Left forelimb (tissue), 1 donor: ENCODE measurements at places on chromosomes 5 and 9.

DNA sequence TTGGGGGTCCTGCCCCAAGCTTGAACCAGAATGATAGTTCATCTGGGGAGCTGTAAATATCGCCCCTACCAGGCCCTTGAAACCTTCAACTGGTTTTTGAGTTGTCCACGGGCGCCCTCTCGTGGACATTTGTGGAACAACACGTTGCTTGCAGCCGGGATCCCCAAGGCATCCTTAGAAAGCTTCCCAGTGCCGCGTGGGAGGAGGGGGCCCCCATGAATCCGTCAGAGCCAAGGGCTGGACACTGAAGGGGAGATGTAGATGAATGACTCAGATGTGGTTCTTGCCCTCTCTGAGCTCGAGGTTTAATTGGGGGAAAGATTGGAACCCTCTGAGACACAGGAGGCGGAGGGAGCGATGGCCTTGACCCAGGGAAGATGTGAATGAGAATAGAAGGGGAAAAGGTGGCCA, 31.8 kb upstream of the ORM1 start:
- peak; percentile 85 for DNase-seq

DNA sequence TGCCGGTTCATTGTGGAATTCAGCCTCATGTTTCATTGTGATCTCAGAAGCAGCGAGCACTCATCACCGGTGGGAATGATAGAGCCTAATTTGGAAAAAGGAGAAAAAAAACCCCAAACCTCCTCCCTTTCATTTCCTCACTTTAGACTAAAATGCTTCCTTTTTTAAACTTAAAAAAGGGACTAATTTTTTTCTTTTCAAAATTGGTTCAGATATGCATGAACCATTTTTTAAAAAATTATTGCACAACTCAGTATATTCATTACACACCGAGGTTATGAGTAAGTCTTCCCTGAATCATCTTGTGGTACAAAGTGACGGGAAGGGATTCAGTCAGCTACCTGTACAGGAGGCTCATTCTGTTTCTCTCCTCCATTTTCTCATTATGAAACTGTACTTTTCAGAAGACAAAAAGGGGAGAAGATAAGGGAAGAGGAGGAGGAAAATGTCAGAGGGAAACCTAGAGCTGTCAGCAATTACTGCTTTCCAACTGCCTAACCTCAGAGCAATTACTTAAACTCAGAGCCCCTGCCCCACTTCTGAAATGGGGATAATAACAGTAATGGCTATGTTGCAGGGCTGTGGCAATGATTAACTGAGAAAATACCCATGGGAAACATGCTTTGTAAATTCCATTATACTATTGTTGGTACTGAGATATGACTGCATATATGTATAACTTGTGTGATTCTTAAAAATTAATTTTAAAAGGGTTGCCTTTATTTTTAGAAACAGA, 24.0 kb downstream of the GALNT10 start:
- DNase-seq = no peak

DNA sequence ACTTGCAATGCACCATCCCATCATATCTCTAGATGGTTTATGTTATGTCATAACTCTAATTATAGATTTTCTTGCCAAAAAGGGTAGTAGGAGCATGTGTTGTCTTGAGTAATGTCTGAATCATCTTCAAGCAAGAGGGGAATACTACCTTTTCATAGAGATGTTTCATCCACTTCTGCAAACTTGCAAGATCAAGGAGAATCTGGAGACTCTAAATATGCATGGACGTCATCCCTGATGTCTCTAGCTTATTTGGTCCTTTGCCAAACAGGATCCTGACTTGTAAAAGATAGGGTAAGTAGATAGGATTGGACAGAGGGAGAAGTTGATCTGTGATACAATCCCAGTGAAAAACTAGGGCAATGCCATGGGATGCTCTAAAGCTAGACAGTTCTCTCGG, 246.5 kb downstream of the DMRTA1 start:
- no peak for DNase-seq

GRCh38 chr5:170917113-170917512, 55.3 kb downstream of the RANBP17 start:
- DNase-seq = no peak
